ENCODE measurements at places on chromosomes 12 and 14.

GRCh38 chr12:23368590-23368989, 580.9 kb downstream of the SOX5 start:
- no peak for DNase-seq

DNA sequence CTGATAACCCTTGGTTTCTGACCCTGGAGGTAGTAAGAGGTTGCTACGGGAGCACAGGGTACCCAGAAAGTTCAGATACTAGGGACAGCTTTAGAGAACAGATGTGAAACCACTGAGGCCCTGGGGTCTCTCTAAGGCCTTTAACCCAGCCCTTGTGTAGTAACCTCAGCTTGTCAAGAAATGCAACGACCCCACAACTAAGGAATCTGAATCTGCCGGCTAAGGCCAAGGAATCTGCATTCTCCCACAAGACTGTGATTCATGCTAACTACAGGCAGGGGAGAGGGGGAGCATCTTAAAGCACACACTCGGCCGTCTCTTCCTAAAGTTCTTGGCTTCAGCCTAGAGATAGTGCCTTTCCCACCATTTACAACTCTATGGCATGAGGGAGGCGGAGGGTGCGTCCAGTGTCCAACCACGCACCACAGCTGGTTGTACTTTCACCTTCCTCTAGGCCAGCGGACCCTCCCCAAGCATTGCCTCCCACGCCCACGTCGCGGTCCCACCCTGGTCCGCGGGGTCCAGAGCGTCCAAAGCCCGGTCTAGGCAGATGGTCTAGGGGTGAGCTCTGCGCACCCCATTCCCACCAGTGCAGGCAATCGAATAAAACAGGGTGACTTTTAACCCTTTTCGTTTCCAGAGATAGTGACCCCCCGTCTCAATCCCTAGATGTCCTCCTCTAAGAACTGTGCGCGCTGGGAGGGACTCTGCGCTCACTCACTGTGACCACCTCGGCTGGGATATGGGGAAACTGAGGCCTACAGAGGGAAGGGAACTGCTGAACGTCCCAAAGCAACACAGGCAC, 735 bp upstream of the VASH1 start:
- no peak for DNase-seq

DNA sequence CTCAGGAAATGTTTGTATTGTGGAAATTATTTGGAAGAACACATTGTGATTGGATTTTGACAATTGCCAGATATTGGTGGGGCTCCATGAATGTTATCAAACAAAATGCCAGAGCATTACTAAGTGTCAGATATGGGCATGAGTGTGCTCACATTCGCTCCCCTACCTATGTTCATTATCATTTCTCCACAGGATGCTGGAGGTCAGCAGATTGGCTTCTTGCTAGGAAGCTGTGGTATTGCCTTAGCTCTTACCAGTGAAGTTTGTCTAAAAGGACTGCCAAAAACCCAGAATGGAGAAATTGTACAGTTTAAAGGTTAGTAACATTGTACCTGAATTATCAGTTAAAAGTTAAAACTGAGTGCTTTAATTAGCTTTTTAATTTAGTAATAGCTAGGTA, 78.3 kb upstream of the ATF1 start:
- no peak for DNase-seq

GRCh38 chr14:102479777-102480176, 29.8 kb downstream of the ANKRD9 start:
- DNase-seq = no peak

- DNase-seq = no peak
These were observed 69.9 kb downstream of the RAD52 start for GRCh38 chr12:879641-880040.

- no peak for DNase-seq
These were observed 62.3 kb downstream of the UNC79 start for GRCh38 chr14:93493054-93493453.

- no peak for DNase-seq
These were observed 122.7 kb downstream of the SLC38A6 start for GRCh38 chr14:61103541-61104339.

GRCh38 chr14:101626331-101626730, 65.0 kb downstream of the DIO3 start:
- DNase-seq = no peak

- DNase-seq = no peak
These were observed 11.5 kb upstream of the KDM2B start for GRCh38 chr12:121592320-121592719.

GRCh38 chr12:60842181-60842580, 1246.4 kb downstream of the SLC16A7 start:
- no peak for DNase-seq

DNA sequence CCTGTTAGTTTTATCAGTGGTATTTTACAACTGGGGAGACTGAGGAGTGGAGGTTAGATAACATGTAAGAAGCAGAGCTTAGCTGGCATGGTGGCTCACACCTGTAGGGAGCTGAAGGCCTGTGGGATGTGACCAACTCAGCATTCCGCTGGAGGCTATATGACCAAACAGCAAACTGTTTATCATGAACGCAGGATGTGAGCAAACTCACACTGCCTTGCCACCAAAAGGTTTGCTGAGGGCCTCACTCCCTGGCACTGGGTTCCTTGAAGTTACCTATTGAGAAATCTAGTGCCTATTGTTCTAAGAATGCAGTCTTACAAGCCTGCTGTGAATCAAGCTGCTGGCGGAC, 23.4 kb downstream of the JKAMP start:
- no peak for DNase-seq

GRCh38 chr14:58805605-58806409, 168.0 kb downstream of the DACT1 start:
- no peak for DNase-seq

DNA sequence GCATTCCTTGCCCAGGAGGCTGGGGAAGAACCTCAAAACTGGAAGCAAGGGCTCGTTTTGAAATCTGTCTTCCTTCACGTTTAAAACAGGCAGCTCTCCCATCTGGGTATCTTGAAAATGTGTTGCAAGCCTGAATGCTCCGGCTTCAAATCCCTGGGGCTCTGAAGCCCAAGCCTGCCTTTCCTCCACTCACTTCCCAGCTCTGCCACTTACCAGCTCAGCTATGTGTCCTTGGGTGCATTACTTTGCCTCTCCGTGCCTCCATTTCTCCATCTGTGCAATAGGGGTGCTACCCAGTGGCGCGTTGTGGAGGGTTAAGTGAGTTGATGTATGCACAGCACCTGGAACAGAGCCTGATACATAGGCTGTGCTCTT, 97.6 kb downstream of the GCH1 start:
- no peak for DNase-seq

- no peak for DNase-seq
These were observed 418 bp upstream of the MYG1 start for GRCh38 chr12:53299101-53299453.

GRCh38 chr14:105931808-105932483, 405.6 kb downstream of the TMEM121 start:
- DNase-seq = no peak

DNA sequence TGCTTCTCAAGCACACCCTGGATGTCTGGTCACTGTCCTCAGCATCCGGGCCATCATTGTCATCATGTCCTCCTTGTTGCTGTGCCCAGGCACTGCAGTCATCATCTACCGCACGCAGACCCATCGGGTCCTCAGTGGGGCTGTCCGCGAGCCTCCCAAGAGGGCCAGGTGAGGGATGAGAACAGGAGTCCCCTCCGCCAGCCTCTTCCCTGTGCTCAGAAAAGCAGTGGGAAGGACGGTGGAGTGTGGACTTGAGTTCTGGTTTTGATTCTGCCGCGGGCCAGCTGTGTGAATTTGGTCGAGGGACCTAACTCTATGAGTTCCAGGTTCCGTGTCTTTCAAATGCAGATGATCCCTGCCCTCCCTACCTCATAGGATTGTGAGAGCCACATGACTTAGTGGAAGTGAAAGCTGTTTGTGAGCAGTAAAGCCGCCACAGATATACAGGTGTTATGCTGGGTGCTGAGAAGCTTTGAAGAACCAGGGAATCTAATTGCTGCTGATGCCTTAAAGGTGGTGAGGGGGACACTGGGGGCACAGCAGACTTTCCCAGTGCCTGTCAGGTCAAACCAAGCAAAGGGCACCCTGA, 122.9 kb upstream of the RAP1B start:
- DNase-seq = no peak
